ENCODE measurements at places on chromosomes 1 and 21.

DNA sequence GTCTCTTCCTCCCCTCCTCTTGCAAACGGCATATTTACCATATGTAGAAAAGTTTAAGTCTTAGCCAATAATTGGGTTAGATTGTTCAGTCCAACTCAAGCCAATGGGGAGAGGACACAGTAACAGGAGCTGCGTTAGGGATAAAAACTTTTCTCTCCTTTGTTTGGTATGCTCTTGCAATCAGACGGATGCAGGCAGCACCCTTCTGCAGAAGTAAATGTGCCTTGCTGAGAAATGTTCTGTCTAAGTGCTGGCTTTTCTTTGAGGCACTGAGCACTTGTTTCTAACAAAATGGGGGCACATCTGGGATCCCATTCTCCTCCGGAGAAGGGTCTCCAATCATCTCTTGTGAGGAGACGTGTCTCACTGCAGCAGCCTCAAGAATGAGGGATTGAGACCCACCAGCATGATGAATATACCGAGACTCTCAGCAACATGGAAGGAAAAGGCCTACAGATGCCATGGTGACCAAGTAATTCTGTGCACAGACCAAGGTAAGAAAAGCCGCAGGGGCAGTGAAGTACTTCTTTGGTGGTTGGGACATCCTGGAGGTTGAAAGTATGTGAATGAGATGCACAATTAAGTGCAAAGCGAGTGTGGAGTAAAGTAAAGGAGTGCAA, 20.7 kb upstream of the GNG4 start:
- no peak for DNase-seq

DNA sequence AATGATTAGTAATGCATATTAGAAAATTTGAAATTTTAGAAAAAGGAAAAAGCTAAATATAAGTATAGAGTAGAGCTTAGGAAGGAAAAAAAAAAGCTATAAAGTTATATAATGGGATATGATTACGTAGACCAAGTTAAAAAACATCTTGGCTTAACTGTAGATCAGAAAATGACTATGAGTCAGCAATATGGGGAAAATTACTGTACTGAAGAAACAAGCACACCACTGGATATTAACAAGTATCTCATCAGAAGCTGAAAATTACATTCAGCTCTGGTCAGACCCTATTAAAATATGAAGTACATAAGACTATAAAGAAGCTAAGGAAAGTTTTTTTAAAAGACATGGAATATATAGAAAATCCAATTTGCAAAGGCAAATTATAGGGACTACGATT, 19.5 kb downstream of the DNAJC8 start:
- DNase-seq: no peak

DNA sequence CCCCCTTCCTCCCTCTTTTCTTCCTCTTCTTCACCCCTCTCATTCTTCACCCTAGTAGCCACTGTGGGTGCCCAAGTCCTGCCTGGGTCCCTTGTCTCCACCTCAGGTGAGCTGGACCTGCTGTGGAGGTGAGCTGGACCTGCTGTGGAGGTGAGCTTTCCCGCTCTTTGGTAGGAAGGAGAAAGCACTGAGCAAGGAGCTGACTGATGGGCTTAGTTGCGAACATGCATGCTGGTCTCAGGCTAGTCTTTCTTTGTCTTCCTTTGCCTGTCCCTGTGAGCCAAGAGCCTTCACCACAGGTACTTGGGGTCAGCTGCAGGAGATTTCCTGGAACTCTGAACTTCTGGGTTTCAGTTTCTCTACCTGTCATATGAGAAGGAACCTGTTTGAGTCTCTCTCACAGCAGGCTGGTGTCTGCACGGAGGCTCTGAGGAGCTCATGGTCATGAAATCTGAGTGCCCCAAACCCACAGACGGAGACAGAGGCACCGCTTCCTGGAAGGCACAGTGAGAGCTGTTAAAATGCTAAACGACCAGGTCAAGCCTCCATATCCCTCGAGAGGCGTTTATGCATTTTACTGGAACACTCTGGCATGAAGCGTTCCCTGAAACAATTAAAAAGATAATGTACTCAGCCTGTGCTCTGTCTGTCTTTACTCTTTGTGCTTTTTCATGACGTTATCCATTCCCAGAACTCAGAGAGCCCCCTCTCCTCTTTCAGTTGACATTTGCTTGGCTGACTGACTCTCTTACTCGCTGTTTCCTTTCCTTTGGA, 69.5 kb downstream of the RHOU start:
- DNase-seq: no peak

- DNase-seq: no peak
Observed at GRCh38 chr21:16579538-16579937, 849.8 kb downstream of the USP25 start.

DNA sequence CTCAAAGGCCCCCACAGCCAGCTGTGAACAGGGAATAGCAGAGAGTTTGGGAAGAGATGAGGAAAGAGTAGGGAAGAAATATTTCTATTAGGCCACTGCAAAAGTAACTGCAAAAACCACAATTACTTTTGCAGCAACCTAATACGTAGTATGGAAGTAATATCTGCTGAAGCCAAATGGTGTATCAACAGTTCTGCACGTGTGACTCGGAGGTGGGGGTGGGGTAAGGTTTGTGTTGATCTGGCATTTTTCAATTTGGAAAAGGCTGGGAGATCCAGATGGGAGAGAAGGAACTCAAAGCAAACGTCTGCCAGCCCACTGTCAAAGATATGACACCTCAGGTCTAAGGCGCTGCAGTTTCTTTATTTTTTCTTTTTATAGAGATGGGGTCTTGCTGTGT, 11.1 kb upstream of the ZNF436 start:
- no peak for DNase-seq
